ENCODE measurements at places on chromosomes 7 and 10.
A peak's percentile ranks its signal among the peaks of the same experiment; 100 is the strongest.

DNA sequence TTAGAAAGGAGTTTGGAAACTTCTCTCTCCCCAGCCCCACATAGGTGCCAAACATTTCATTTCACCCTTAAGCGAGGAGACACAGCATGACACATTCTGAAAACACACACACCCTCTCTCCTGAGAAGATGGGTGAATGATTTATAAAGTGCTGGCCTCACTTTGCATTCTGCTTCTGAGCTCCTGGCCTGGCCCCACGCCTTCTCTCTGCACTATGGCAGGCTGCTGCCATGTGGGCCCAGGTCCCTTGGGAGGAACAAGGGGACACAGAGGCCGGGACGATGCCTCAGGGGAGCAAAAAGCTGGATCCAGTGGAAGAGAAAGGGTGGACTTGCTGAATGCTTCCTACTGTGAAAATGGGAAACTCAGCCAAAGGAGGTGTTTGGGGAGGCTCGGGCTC lies 56.0 kb downstream of the CPXM2 start:
- DNase-seq, result no peak

GRCh38 chr7:919114-919442 lies 35.4 kb downstream of the ADAP1 start:
- no peak for DNase-seq

DNA sequence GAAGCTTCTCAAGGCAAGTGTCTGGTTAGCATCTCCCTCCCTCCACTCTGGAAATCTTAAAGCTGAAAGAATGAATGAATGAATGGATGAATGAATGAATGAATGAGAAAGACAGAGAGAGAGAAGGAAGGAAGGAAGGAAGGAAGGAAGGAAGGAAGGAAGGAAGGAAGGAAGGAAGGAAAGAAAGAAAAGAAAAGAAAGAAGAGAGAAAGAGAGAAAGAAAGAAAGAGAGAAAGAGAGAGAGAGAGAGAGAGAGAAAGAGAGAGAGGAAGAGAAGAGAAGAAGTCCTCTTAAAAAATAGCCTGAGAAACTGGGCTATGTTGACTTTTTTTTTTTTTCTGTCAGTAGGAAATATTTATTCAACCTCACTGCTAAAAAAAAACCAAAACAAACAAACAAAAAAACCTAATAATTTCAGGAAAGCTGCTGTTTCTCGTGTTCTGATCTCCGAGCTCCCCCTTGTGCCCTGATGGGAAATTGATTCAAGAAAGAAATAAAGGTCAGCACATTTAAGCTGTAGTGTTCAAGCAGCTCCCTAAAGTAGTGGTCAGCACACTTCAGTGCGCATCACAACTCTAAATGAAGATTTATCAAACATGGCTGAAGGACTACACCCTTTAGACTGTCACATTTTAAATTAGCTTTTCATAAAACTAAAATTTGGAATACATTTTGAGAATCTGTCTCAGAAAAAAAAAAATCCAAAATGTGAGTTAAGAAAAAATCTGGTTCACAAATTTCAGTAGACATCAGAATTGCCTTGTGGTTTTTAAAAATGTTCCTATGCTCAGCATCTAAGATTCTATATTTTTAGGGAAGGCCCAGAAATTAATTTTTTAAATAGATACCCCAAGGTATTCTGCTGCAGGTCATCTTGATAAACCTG lies 154.3 kb downstream of the ELAPOR2 start:
- no peak for DNase-seq

DNA sequence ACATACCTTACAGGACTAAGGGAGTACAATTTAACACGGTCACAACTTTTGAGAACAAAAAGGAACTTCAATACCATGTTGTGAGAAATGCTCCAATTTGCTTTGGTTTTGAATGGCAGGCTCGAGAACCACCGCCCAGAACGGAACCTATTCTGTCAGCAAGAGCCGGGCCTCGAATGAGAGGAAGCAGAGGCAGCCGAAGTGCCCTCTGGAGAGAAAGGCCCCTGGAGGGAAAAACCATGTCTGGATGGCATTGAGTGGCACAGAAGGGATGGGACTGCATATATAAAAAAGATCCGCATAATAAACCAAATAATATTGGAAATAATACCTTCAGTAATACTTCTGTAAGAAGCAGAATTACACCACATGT lies 85.6 kb downstream of the CHST15 start:
- no peak for DNase-seq

- DNase-seq, result no peak
Observed at GRCh38 chr10:71266918-71267442, 52.1 kb upstream of the SLC29A3 start.

GRCh38 chr7:49911909-49912308 lies 138.5 kb downstream of the VWC2 start:
- no peak for DNase-seq

- DNase-seq, result no peak
Observed at GRCh38 chr10:110714356-110714755, 70.2 kb downstream of the RBM20 start.

GRCh38 chr7:157378390-157378789 lies 41.6 kb downstream of the DNAJB6 start:
- no peak for DNase-seq

DNA sequence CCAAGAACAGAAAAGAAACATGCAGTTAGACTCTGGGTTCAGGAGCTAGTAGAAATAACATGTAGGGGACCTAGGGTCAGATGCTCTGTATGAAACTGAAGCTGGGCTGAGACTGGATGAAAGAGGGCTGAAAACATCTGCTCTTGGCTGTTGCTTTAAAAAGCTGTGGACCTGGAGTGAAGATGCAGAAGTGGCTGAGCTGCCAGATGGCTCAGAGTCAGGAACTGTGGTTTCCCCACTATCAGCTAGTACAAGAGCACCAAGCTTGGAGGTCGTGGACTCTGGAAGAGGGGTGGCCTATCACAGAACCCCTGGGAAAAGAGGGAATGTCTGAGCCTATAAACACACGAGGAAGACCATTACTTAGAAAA lies 5.9 kb downstream of the ADK start:
- no peak for DNase-seq

GRCh38 chr7:104328970-104329825 lies 795 bp downstream of the LHFPL3 start:
- no peak for DNase-seq

DNA sequence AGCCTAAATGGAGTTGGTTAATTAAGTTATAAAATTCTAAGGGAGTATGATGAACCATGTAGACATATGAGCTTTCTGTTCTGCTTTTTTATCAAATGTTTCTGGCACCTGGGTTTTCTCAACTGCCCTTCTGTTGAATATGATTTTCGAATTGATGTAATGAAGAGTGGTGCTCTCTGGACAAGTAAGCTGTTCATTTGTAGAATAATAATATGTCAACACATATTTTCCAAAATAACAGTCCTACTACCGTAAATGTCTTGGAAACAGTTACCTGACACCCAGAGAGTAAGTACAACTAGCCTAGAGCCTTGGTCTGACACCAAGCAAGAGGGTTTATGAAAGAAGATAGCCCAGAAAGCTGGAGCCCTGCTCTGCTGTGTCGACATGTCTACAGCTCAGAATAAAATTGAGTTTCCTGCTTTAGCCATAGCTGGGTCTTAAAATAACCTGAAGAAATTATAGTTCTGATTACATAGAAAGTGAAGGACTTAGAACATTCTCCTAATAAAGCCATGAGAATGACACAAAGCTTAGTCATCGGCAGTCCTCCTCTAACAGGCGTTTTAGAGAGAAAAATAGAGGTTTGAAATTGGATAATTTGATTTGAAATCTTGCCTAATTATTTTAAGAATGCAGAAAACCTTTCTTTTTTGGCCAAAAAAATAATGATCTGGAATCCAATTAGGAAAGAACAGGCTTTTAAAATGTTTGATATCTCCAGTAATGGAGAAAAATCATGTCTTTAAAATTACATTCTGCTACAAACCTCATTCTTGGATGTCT lies 25.1 kb downstream of the HDAC9 start:
- peak; percentile 36 for DNase-seq

DNA sequence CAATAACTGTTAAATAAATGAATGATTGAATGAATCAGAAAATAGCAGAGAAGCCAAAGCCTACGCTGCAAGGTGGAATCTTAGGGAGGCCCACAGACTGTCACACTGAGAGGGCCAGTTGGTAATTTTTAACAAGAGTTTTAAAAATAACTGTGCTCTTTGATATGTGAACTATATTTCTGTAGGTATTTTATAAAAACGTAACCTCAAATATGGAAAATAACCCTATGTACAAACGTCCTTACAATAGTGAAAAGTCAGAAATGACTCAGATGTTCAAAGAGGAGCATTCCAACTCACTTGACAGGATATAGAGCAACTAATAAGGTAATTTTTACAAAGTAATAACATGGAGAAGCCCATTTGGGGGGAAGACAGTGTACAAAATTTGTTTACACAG lies 18.9 kb upstream of the TMEM273 start:
- no peak for DNase-seq

- DNase-seq, result no peak
Observed at GRCh38 chr10:76553263-76554032, 1084.2 kb downstream of the KCNMA1 start.

DNA sequence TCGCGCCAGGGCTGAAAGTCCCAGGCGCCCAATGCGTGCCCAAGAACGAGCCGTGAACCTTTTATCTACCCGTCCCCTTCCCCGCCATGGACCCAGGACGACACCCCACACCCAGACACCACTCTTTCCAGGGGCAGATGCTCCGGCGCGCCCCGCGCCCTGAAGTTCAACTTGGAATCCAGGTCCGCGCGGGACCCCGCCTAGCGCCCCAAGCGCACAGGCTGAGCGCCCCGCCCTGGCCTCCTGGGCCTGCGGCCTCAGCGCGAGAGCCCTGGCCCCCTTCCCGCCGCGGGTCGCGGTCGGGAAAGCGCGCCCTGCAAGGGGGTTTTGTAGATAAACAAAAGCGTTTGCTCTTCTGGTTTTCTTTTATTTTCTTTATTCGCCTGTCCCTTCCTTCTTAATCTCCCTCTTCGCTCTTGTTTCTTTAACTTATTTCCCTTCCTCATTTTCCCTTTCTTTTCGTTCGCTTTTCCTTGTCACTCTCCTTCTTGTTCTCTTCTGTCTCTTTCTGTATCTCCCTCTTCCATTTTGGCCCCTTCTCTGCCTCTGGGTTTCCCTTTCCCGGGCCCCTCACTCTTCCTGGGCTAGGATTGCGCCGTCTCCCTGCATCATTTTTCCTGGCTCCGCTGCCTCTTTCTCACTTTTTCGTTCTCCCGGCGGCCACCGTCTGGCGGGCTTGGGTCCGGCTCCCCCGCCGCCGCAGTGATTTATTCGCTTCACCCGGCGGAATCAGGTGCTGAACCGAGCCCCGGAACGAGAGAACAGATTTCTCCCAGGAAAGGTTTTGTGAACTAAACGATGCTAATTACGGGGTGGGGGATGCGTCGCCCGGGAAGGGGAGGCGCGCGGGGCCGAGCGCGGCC lies 15.3 kb upstream of the PAX2 start:
- DNase-seq, result no peak

GRCh38 chr10:124992462-124993344 lies 50.8 kb downstream of the ZRANB1 start:
- DNase-seq, result peak; percentile 18

GRCh38 chr7:90094030-90094429 lies 60.2 kb upstream of the STEAP1 start:
- no peak for DNase-seq

- DNase-seq, result no peak
Observed at GRCh38 chr7:16734148-16734726, 19.3 kb upstream of the TSPAN13 start.

- no peak for DNase-seq
Observed at GRCh38 chr10:5234106-5234860, 37.6 kb downstream of the AKR1C4 start.

GRCh38 chr10:82190432-82191260 lies 315.7 kb downstream of the NRG3 start:
- DNase-seq, result no peak

- DNase-seq, result no peak
Observed at GRCh38 chr7:134645935-134646334, 718 bp upstream of the BPGM start.

- peak; percentile 85 for DNase-seq
Observed at GRCh38 chr7:100827330-100828226, at the start of gene EPHB4. TSS of gene EPHB4 (minus strand) at chr7:100827523. CDS start at chr7:100827030, 493 bp downstream.

- DNase-seq, result no peak
Observed at GRCh38 chr7:20831451-20831850, 44.8 kb upstream of the SP8 start.

DNA sequence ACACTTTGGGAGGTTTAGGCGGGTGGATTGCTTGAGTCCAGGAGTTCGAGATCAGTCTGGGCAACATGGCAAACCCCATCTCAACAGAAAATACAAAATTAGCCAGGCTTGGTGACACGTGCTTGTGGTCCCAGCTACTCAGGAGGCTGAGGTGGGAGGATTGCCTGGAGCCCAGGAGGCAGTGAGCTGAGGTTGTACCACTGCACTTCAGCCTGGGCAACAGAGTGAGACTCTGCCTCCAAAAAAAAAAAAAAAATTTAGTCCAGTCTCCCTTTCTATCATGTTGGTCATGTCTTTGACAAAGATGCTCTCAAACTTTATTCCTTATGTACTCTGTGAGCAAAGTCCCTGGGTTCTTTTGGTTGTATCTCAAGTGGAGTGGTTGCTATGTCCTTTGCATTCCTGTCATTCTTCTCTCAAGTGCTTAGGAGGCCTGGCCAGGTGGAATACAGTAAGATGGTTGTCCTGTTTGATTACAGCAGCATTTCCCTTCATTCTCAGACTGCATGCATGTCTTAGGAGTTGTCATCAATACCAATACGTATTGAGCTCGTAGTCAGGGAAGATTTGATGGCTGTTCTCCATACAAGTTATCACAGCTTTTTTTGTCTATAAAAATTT lies 85.7 kb downstream of the MMRN2 start:
- DNase-seq, result no peak

- DNase-seq, result no peak
Observed at GRCh38 chr7:55374213-55374612, 9.1 kb downstream of the LANCL2 start.

- DNase-seq, result no peak
Observed at GRCh38 chr10:93465806-93466675, 16.1 kb downstream of the MYOF start.

DNA sequence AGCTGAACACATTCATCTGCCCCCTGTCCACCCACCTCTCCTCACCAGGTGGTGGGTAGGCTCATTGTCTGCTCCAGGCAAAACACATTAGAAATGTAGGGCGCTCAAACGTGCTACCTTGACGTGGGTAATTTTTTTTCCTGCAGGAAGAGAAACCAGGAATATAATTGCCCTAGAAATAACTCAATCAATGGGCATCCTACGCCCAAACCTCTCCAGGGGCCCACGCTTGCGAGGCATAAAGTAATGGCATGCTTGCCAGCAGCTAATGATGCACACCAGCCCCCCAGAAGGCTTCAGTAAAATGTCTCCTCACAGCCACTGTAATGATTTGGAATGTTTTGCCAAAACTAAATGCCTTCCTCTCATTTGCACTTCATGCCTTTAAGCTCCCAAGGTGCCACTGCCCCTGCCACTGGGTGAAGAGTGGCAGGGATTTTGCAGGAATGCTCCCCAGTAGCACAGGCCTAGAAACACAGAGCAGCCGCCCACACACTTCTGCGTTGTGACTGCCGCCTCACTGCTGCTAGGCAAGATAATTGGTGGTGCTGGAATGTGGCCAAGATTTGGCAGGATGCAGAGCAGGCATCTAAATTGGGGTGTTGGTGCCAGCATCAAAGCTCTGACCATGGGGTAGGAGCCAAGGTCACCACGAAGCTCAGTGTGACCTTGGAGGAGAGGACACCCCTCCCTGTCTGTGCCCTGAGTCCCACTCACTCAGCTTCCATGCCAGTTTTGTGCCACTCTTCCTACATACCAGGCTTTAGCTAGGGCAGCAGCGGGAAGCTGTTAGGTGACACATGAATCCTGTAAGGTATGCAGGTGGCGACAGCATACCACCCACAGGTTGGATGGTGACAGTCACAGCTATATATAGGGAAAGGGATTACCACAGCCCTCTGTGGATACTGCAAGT lies 48.7 kb upstream of the PPP1R3C start:
- DNase-seq, result no peak

All from fibroblast of skin of left biceps (primary cell).